ENCODE measurements at places on chromosomes 7 and 10.
A peak's percentile ranks its signal among the peaks of the same experiment; 100 is the strongest.

GRCh38 chr10:69910561-69910960, 108.9 kb downstream of the COL13A1 start:
- no peak for DNase-seq

- DNase-seq, result no peak
These were observed 45.5 kb downstream of the NOD1 start for GRCh38 chr7:30433082-30433481.

DNA sequence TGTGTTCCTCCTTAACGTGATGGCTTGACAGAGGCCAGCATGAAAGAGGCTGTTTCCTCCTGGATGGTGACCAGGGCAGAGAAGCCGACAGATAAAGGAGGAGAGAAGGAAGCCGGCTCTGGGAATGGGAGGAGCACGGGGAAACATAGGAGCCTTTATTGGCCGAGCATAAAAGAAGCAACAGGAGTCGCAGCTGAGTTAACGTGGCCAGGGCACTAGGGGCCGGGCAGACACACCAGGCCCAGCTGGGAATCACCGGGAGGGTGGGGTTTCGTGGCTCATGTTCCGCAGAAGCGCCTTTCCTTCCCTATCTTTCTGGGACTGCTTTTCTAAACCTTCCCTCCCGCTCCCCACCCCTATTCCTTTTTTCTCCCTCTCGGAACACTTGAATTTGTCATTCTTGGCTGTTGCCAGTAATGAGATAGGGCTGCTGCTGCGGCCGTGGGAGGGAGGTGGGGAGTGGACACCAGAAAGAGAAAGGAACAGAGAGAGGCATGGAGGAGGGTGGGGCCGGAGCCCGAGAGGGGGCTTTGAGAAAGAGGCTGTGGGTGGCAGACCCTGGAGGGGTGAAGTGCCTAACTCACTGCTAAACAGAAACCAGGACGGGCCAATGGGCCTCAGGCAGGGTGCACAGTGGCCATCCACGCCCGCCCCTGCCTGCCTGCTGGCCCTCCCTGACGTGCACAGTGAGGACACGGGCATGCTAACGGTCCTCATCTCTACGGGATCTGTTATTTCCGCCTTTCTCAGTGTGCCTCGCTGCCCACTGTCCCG, 65.2 kb downstream of the COL13A1 start:
- no peak for DNase-seq

DNA sequence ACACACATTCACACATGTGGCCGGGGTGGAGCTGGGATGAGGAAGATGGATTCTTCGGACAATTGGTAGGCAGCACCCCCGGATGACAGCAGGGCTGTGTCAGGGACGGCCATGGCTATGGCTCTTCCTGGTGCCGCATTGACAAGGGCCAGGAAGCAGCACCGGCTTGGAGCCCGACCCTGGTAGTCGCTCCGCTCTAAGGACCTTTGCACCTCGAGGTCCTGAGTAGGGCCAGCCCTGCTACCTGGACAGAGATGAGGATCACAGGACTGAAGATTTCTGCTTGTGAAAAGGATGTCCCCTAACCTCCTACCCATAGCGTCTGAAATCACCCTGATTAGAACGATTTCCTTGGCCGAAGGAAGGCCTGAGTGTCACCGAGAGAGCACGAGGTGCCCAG, 134.1 kb downstream of the ADARB2 start:
- no peak for DNase-seq

DNA sequence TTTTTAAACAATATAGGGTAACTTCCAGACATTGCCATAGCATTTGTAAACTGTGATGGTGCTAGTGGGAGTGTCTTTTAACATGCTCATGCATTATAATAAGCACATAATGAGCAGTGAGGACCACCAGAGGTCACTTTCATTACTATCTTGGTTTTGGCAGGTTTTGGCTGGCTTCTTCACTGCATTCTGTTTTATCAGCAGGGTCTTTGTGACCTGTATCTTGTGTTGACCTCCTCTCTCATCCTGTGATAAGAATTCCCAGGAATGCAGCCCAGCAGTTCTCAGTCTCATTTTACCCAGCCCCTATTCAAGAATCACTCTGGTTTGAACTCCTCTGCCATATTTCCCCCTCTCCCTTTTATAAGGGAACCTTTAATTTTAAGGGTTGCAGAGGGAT, 91.3 kb downstream of the ZNF467 start:
- DNase-seq, result no peak

- DNase-seq, result no peak
These were observed 826.5 kb downstream of the TNS3 start for GRCh38 chr7:46755120-46756034.

DNA sequence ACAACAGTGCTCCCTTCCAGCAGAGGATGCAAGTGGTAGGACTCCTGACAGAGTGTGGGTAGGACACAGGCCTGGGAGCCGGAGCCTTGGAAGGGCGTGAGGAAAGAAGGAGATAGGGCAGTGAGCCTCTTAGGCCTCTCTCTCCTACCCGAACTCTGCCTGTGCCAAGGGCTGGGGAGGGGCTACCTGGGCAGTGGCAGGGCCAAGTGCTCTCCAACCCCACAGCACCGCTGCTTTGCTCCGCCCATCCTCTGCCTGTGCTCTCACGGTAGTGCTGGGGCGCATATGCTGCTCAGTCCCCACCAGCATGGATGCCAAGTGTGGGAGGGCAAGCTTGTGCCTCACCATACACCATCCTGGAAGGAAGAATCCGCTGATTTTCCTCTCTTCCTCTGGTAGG, 7.5 kb downstream of the FAM131B start:
- no peak for DNase-seq

DNA sequence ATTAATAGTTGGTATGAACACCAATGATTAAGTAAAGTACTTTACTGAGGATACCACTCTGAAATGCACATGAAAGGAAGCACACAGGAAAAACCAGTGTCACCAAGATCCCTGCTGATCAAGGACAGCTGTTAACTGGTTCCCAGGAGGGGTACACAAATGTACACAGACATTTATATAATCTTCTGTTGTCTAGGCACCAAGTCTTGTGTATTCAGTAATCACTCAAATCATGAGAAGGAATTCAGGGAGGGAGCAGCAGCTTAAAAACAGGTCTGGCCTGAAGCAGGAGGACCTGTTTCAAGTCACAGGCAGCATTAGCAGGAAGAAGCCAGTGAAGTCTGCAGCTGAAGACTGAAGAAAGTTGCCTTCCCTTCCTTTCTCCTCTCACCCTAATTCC, 18.7 kb downstream of the MPP7 start:
- DNase-seq, result no peak

DNA sequence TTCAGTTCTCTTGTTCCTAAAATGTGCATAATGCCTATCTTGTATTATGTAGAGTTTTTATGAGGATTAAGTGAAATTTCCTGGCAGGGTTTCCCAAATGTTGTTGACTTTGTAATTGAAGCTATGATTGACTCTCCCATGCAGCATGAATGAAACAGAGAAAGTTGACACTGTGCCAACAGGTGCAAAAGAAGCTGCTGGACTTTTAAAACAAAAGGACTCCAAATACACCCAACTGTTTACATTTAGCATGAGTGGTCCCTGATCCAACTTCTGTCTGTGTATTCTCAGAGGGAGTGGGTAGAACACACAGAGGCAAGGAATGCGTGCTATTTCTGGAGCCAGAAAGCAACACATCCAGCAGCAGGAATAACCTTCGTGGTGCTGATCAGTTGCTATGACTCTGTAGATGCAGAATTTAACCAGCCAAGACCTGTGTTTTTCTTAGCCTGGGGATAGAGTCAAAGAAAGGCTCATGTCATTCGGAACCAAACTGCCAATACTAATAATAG, 14.4 kb upstream of the RBM20 start:
- DNase-seq, result no peak

DNA sequence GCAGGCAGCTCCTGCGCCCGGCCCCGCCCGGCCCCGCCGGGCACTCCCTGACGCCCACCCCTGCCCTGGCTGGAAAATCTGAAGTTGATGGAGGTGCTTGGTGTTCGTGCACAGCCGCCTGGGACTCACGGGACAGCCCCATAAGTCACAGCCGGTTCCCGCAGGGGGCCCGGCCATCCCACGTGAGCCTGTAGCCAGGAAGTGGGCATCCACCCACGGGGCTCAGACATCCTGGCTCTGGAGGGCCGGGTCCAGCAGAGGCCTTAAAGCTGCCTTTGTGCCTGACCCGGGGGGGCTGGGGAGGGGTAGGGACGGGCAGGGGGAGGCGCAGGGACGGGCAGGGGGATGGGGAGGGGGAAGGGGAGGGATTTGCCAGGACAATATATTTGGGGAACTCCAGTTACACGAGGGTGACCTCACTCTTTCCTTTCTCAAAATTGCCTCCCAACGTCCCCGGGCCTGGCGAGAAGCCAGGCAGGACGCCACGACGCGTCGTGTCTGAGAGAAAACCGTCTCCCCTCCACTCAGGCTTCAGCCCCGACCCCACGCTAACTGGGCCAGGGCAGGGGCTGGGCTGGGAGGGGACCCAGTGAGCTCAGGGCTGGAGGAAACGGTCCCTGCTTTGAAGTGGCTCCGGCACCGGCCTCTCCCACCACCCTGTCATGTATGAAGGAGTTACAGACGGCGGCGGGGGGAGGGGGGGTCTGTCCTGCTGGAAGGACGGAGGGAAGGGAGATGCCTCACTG, 82.1 kb upstream of the PDGFA start:
- DNase-seq, result peak; percentile 63

DNA sequence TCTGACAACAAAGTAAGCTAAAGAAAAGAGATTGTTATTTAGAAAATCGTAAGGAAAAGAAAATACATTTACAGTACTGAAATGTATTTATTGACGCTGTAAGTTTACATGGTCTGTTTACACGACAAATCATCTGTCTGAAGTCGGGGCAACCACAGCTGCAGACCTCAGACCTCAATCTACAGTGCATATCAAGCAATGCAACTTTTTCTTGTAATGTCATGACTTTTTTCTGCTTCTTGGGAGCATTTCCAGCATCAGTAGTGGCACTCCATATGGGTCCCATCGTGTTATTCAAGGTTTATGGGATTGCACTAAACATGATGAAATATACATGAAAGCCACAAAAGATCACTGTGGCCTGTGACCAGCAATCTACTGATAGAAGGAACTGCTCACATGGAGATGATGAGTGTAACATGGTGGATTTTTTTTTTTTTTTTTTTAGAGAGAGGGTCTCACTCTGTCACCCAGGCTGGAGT, 77.1 kb downstream of the MTPN start:
- DNase-seq, result no peak

DNA sequence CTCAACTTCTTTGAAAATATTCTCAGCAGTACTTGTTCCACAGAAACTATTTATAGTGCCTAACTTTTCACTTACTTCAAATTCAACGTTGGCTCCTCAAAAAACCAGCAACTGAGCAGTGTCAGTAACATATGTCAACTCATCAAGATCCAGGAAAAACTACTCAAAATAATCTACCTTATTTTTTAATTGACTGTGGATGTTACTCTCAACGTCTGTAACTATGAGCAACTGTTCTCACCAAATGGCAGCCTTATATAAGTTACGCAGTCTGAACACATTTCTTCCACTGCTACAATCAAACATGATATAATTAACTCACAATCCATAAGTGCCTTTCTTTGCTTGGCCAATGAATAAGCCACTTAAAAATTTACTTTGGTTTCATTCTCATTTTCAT, 77.8 kb downstream of the SP8 start:
- DNase-seq, result no peak

DNA sequence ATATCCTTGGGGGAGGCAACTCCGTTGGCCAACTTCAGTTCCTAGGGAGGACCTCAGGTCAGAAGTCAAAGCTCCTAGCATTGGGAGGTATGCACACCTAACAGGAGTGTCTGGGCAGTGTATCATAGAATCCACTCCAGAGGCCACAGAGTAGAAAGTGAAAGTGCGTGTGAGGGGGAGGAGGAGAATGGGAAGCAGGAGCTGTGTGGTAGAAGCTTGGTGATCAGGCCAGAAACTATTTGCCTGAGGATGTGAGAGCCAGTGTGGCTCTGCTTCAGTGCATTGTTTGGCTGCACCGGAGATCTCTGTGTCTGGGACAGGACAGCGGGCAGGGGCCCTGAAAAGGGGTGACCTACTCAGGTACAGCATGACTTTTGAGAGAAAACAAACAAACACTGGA, 557.4 kb upstream of the VSTM2A start:
- no peak for DNase-seq

DNA sequence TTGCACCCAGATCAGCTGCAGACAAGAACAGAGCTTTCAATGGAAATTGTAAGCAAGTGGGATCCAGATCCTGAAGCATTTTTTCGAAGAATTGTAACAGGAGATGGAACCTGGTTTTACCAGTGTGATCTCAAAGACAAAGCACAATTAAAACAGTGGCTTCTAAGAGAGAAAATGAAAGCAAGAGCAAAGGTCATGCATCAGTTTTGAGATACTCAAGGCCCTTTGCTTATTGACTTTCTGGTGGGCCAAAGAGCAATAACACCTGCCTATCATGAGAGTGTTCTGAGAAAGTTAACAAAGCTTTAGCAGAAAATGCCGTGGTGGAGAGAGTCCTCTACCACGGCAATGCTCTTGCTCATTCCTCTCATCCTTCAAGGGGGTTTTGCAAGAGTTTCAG, 194.8 kb downstream of the TMEM178B start:
- no peak for DNase-seq

DNA sequence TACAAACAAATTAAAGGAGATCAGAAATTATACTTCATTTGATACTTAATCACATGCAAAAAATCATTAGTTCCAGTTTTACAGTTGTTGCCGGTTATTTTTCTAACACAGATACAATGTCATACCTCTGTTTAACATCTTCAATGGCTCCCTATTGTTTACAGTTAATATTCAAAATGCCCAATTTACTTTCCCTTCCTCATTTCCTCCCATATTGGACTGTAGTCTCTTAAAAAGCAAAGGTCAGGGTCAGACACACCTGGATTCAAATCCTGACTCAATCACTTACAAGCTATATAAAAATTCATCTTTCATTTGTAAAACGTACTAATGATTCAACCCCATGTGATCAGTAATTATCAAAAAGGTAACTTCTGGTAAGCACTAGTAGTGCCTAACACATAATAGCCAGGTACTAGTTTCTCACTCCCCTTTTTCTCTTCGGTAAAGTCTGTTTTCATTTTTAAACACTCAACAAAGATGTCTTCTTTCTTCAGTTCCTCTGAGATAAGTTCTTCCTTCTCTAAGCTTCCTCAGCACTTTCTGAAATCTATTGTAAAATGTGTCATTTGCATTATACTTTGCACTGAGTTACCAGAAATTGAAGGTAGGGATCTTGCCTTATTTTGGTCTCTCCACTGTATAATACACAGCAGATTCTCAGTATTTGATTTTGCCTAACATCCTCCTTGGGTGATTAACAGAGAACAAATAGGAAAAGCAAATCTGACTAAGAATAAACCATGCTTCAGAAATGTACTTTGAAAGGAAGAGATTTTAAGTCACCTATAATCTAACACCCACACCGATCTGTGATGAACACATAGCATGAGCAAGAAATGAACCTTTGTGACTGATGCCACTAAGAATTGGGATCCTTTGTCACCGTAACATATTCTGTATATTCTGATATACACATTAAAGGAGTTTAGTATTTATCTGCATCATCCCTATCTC, 16.1 kb downstream of the KMT2C start:
- DNase-seq, result no peak

GRCh38 chr10:75605096-75605495, 173.7 kb downstream of the LRMDA start:
- no peak for DNase-seq

Data from GM12892 (cell line).